ENCODE measurements at places on chromosomes 7 and 10.

- no peak for DNase-seq
These were observed 91.2 kb downstream of the SPAG6 start for GRCh38 chr10:22436526-22436892.

- no peak for DNase-seq
These were observed 51.8 kb upstream of the PPP2R2D start for GRCh38 chr10:131848741-131849590.

GRCh38 chr7:14583518-14583917 lies 319.0 kb downstream of the DGKB start:
- no peak for DNase-seq

DNA sequence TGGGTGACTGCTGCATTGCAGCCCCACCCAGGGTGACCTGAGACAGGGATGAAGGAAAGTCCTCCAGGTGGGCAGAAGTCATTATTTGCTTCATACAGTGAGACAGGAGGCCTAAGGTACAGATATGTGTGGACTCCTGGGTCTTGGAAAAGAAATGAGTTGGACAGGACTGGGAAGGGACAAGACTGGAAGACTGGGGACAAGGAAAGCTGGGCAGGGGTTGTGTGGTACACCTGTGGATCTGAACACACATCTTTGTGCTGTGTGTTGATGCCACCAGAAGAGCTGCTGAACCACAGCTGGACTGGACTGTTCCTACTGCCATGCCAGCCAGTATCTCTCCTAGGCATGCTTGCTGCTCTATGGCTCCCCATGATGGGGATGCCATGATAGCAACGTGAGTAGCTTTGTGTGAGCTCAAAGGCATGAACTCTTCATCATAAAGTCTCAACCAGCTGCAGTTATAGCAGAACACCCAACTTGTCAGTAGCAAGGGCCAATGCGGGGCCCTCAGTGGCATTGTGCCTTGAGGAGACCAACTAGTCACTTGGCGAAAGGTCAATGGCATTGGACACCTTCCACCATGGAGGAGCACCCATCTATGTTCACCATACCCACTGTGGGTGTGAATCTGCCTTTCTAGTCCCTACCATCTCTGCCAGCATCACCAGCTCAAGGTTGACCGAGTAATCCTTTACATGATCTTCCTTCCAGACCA lies 76.0 kb upstream of the GRB10 start:
- DNase-seq, result no peak

GRCh38 chr10:14617852-14618251 lies 156.8 kb downstream of the FAM107B start:
- DNase-seq, result peak; percentile 75

DNA sequence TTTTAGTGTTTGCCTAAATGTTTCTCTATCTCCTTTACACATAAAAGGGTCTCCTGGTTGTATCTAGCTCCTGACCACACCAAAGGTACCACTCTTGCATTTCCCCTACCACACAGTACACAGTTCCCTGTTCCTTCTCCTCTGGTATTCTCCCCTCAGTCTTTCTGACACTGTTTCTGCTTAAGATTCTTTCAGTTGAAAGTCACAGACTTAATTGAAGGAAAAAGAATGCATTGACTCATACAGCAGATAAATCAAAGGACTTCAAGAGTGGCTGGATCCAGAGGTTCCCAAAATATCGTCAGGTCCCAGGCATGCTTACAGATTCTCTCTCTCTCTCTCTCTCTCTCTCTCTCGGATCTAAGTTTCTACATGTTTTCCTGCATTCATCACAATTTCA lies 185.6 kb upstream of the LRGUK start:
- no peak for DNase-seq

- DNase-seq, result peak; percentile 69
These were observed 43.1 kb downstream of the CREB3L2 start for GRCh38 chr7:137958470-137959431.

DNA sequence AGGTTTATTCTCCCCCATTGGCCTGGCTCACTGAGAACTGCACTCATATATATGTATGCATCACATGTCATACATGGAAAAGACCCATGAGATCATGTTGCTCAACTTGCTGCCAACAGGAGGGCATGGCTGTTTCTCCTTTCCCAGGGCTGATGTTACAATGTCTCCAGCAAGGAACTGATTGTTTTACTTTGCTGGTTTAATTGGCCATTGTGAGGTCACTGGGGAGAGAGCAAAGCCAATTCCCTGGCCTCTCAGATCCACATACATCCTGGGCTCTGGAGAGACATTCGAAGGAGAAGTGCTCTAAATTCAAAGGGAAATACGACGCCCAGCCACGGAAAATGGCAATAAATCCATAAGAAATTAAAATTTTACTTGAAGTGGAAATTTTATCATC lies 287.8 kb downstream of the WDR11 start:
- DNase-seq, result no peak

DNA sequence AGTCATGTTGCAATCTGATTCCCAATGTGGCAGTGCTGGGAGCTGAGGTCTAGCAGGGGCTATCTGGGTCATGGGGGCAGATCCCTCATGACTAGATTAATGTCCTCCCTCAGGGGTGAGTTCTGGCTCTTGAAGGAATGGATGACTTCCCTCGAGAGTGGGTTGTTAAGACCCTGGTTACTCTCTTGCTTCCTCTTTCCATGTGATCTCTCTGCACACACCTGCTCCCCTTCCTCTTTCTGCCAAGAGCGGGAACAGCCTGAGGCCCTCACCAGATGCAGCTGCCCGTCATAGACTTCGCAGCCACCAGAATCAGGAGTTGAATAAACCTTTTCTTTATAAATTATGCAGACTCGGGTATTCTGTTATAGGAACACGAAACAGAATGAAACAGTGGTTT lies 37.8 kb downstream of the SFMBT2 start:
- DNase-seq, result peak; percentile 22

GRCh38 chr7:15720849-15721471 lies 34.5 kb upstream of the MEOX2 start:
- DNase-seq, result peak; percentile 51

GRCh38 chr7:36186359-36187121 lies 33.5 kb downstream of the EEPD1 start:
- DNase-seq, result peak; percentile 26

- DNase-seq, result no peak
These were observed 38.9 kb downstream of the DRGX start for GRCh38 chr10:49356944-49357343.

DNA sequence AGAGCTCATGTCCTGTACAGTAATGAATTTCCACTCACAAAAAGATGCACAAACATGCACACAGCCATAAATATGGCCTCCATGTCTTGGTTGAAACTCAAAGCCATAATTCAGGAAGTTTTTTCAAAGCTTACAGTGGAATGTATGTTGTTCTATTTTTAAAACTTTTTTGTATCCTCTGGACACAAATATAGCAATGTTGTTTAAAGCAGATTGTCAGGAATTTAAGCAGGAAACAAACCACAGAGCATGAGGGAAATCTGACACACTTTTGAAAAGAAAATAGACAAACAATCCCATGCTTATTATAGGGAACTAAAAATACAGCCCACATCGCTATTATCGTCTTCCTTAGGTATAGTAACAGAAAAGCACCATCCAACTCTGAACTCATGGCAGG lies 21.5 kb downstream of the LRRN3 start:
- no peak for DNase-seq

DNA sequence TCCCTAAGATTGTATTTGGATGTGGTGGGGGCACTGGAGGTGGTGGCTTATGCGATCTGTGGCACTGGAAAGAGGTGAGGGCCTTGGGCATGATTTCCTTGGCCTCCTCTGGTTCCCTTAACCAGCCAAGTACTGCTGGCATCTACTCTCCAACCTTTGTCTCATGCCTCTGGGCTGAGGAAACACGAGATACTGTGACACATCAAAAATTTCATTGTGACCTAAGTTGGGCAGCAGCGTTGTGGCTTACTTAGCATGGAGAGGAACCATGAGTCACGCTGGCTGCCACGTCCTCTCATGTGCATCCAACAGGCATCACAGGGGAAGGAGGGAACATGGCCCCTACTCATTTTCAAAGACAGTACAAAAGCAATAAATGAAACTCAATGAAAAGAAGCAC lies 29.7 kb upstream of the GSDME start:
- DNase-seq, result peak; percentile 99

DNA sequence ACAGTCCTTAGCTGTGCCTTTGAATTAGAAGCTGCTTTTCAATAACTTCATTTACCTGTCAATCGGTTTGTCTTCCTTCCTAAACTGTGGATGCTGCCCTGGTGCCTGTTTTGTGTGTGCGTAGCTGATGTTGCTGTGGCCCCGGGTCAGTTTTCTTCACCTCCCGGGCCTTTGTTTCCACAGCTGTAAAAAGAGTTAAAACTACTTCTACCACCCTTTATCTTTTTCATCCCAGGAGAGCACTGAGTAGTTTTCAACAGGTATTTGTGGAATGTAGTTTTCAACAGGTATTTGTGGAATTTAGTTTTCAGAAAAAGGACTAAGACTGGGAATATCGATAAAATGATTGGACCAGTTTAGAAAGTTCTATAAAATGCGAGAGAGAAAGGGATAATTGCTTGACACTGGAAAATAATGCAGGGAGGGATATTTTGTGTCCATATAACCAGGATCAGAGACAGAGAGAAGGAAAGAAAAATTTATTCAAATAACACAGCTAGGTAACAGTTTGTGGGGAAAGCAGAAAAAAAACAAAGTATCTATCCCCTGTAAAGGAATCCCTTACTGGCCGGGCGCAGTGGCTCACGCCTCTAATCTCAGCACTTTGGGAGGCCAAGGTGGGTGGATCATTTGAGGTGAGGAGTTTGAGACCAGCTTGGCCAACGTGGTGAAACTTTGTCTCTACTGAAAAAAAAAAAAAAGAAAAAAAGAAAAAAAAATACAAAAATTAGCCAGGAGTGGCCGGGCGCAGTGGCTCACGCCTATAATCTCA lies 15.9 kb upstream of the IGF2BP3 start:
- no peak for DNase-seq

GRCh38 chr7:157621131-157621681 lies 284.4 kb downstream of the DNAJB6 start:
- no peak for DNase-seq

GRCh38 chr7:2022021-2022409 lies 210.7 kb downstream of the MAD1L1 start:
- DNase-seq, result no peak

- no peak for DNase-seq
These were observed 6.0 kb downstream of the ADCK2 start for GRCh38 chr7:140678816-140679130.

DNA sequence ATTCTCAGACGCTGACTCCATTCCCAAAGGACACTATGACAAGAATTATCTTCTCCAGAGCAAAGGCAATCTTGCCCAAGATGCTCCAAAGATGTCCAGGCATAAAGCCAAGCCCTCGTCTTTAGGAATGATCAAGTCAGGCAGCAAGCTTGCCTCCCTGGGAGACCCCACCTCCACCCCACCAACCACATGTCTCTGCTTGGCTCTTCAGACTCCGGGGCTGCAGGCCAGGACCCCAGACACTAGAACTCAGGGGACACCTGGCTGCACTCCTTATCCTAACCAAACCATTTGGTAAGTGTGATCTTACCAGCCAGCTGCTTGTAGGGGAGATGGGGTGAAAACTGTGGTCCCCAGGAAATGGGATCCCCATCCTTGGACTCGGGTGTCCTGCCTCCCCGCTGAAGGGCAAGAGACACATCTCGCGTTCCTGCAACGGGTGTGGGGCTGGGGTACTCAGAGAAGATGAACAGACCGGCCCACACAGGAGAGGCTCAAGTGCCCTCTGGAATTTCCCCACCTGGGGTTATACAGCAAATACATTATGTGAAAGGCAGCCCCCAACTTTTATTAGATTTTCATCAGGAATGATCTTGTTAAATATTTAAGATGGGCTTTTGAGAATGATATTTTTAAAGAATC lies 55.7 kb downstream of the INSIG1 start:
- DNase-seq, result no peak

DNA sequence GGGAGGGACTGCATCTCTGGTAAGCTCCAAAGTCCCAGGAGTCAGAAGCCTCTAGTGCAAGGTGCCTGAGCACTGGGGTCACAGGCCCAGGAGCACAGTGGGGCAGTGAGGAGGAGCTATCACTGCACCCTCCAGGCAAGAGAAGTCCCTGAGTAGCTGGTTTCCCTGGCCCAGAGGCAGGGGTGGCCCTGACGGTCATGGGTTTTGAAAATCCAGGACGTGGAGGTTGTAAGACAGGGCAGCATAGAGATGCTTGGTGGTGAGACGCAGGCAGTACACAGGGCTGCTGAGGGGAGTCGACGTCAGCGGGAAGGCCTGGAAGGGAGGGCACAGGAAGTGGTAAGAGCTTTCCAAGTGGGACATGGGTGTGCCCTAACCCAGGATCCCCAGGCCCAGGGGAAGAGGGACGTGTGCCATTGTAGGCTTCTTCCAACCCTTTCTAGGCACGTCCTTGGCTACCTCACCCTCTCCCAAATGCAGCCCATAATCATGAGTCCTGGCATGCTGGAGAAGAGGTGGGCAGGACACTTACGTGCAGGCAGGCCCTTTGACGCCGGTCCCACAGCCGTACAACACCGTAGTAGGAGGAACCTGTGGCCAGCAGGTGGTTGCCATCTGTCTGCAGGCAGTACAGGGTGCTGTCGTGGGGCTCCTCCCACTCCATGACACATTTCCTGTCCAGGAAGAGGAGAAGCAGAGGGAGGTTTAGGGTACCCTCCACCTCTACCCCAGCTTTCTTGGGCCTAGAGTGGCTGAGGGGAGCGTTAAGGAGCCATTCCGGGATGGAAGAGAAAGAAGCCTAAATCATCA lies 23.2 kb downstream of the DPCD start:
- no peak for DNase-seq

DNA sequence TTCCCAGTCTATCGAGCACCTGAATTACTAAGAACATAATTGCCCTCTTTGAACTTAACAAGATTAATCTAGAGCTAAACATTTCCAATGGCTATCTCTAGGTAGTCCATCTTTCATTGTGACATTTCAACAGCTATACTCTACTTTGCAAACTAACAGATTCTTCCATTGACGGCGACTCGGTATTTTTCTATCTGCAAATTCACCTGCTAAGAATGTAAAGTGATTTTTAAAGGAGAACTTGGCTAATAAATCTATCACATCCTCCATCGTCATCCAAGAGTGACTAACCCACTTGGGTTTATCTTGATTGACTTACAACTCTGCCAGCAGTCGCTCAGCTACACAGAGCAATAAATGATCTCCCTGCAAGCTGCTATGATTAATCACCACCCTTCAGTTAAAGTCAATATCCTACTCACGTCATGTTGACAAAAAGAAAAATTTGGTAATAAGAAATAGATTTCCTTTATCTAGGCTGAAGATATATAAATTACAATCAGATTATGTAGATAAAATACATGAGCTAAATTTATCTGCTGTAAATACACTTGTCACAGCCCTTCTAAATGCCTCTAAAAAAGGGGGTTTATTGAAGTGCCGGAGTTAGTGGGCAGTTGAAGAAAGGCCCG lies 99.5 kb downstream of the SFMBT2 start:
- no peak for DNase-seq

DNA sequence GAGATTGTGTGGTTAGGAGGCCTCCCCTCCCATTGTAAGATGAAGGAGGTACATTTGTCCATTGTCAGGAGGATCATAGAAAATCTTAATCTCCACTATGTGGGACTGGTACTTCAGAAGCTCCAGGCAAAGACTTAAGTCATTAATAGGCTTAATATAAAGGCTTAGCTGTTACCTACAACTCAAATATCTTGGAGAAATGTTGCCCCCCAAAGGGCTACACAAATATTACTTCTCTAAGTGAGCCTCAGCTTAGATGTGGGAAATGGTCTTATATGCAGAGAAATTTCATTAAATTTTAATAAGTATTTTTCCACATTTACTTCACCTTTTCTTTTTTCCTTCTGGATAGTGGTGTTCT lies 27.2 kb downstream of the TAS2R41 start:
- DNase-seq, result no peak
